Left hindlimb (tissue), 1 donor: ENCODE measurements at places on chromosomes 4 and X.

DNA sequence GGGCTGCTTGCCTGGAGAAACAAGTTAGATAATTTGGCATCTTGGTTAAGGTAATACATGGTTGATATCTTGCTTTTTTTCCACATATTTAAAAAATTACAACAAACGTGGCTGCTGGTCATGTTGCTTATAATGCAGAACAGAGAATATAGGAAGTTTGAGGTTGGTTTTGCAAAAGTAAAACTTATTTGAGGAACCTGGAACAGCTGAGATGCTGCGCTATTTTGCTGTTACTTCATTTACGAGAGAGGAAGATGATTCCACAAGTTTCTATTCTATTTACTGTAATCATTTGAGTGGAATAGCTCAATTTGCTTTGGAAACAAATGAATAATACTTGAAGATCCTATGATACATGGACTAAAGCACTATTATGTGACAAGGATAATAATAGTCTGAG, 118.9 kb downstream of the TMA16 start:
- DNase-seq, result no peak

DNA sequence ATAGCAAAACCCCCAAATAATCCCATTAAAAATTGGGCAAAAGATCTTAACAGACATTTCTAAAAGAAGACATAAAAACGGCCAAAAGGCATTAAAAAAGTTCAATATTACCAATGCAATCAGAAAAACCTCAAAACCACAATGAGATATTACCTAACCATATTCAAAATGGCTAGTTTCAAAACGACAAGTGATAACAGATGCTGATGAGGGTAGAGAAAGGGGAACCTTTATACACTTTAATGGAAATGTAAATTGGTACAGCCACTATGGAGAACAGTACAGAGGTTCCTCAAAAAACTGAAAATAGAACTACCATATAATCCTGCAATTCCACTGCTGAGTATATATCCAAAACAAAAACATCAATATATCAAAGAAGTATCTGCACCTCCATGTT, 6.2 kb downstream of the AADAT start:
- no peak for DNase-seq

DNA sequence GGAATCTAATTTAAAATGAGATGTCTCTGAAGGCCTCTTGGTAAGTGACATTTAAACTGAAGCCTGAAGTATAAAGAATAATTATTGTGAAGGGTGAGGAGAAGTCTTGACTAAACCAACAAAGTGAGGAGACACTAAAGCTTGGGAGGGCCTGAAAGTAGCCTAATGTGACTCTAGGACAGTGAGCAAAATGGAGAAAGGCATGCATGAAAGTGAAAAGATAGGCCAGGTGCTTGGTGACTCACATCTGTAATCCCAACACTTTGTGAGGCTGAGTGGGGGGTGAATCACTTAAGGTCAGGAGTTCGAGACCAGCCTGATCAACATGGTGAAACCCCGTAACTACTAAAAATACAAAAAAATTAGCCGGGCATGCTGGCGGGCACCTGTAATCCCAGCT, 46.9 kb upstream of the SMARCAD1 start:
- no peak for DNase-seq

DNA sequence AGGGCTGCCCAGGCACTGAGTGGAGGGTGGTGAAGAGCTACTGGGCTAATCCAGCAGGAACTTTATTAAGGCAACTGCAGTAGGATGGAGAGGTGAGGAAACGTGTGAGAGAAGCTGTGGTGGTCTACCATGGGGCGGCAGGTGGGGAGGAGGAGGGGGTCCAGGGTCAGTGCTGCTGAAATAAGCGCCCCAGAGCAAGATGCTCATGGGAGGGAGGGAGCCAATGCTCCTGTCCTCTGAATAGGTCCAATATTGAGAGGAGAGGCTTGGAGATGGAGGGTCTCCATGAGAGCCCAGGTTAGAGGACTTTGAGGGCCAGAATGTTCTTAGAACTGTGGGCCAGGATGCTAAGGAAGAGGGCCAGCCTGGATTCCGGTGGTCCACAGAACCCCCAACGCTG, 35.2 kb downstream of the EVC start:
- no peak for DNase-seq

- peak; percentile 67 for DNase-seq
Measured at GRCh38 chrX:47283015-47283771, 50.4 kb downstream of the USP11 start.

- no peak for DNase-seq
Measured at GRCh38 chr4:182163180-182163579, 80.0 kb upstream of the TENM3 start.

DNA sequence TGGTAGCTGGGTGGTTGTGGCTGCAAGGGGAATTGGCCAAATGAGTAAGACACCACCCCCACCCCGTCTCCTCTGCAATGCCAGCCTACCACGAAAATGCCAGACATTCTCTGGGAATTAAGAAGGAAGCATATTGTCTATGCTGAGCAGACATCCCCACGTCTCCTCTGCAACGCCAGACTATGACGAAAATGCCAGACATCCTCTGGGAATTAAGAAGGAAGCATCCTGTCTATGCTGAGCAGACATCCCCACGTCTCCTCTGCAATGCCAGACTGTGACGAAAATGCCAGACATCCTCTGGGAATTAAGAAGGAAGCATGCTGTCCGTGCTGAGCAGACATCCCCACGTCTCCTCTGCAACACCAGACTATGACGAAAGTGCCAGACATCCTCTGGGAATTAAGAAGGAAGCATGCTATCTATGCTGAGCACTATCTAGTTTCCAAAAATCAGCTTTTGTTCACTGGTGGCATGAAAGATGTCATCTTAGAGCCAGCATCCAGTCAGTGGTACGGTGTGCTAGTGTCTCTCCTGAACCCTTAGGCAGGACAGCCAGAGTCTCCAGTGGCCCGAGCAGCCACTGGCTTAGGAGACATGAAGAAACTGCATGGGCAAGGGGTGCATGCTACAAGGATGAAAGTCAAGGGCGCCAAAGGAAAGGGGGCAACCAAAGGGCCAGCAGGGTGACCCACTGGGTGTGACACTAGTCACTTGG, 339.8 kb upstream of the FRG1 start:
- no peak for DNase-seq

GRCh38 chr4:83216959-83217683, 67.5 kb downstream of the COQ2 start:
- no peak for DNase-seq

- no peak for DNase-seq
Measured at GRCh38 chr4:174629265-174629664, 107.0 kb upstream of the HPGD start.

- DNase-seq, result no peak
Measured at GRCh38 chr4:123598331-123598730, 201.7 kb downstream of the SPRY1 start.

GRCh38 chr4:93865650-93866049, 37.1 kb downstream of the ATOH1 start:
- no peak for DNase-seq

GRCh38 chr4:110371016-110371770, 104.8 kb upstream of the ENPEP start:
- DNase-seq, result no peak

- DNase-seq, result no peak
Measured at GRCh38 chrX:48180811-48181210, 15.8 kb downstream of the SSX5 start.

- DNase-seq, result no peak
Measured at GRCh38 chrX:124940531-124940930, 379.1 kb upstream of the TEX13C start.

DNA sequence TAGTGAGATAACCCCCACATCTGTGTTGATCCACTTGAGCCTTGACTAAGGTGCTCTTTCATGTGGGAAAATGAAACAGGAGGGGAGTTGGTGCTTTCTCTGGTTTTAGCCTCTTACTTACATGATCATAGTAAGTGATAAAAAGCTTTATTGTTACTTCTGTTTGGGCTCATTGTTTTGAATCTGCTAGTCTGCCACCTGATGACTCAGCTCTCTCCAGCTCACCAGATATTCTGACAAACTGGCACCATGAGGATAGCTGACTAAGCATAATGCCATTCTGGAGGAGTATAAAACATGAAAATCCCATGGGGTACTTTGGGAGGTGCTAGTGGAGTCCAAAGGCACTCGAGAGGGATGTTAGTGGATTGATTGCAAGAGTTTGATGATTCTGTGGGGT, 824.0 kb downstream of the RAPGEF2 start:
- DNase-seq, result no peak

DNA sequence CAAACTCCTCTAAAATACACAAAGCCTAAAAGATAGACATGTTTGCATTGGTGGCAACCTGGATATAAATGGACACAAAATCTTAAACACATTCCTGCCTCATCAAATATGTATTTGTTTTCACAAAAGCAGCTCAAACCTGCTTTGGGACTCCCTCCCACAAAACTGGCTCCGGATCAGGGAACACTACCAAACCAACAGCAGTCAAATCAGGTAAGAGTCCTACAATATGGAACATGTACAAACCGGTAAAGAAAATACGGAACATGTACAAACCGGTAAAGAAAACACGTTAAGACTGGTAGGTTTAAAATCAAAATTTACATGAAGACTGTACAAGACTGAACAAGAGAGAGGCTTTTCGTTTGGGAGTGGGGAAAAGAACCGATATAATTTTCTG, 4.3 kb downstream of the AMTN start:
- DNase-seq, result no peak

DNA sequence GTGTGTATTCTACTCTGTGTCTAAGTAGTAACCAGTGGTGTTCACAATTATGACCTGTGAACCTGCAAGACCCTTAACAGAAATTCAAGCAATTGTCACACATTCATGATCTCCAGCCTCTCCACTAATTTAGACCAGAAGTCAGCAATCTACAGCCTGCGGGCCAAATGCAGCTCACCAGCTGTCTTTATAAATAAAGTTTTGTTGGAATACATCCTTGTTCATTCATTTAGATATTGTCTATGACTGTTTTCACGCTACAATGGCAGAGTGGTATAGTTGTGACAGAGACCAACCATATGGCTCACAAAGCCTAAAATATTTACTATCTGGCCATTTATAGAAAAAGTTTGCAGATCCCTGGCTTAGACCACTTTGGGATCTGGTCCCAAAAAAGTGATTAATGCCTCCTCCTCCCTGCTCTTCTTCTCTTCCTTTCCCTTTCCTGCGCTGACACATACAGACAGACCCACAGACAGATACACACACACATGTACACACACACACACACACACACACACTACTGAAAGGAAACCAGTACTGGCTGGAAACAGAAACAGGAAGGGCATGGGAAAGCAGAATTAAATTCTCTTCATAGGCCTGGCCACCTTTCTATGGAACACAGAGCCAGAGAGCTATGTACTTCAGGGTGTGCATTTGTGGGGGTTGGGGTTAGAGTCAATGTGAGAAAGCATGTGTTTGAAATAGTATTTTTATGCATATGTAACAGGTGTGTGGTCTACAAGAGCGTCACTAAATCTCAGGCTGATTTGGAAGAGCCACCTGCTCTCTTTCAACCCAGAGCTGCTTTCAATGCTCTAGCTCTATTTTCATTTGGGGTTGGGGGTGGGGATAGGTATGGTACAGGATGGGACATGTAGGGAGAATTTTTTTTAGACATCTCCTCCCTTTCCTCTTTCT, 49.7 kb upstream of the TMEM164 start:
- DNase-seq, result no peak

DNA sequence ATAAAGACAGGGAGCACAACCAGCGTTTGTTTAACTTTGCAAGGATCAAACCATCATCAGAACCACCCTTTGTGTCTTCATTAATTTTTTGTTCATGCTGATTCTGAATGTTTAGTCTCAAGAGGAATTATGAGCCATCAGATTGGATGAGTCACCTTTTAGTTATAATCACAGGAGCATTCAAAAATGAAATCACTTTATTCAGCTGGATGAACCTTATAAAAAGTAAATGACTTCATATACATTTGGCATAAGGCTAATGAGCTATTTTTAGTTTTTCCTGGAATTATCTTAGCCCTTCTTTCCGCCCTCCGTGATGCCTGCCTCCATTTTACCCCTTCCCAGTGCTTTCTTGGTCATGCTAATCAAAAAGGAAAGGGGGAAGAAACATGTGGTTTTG, 103.6 kb downstream of the SORBS2 start:
- DNase-seq, result no peak

- DNase-seq, result no peak
Measured at GRCh38 chrX:119895843-119896326, at the start of gene AKAP14. Gene AKAP14 (plus strand): TSS chrX:119895893. CDS start chrX:119903224, 7,331 bp downstream.

GRCh38 chr4:23934915-23935314, 45.1 kb upstream of the PPARGC1A start:
- peak; percentile 81 for DNase-seq

- DNase-seq, result no peak
Measured at GRCh38 chr4:44777115-44777514, 50.8 kb upstream of the GNPDA2 start.

GRCh38 chrX:68693481-68694434, 46.3 kb downstream of the STARD8 start:
- DNase-seq, result peak; percentile 85

GRCh38 chr4:124133753-124134152, 578.8 kb downstream of the ANKRD50 start:
- no peak for DNase-seq

DNA sequence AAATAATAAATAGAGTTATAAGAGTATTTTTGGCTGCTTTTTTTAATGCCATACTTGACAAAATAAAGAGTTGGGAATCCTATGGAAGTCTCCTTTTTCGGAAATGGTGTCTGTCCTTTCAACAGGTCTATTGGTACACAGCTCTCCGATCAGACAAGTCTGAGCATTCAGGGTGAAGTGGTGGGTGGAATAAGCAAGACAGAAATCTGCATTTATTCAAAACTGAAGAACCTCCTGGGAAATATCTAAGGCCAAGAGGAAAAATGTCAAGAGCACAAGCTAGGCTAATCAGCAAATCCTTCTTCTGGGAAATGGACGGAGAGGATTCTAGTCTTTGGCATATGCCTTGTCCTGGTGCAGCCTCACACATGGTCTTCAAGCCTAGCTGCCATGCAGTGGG, 309.0 kb downstream of the CENPC start:
- DNase-seq, result no peak

DNA sequence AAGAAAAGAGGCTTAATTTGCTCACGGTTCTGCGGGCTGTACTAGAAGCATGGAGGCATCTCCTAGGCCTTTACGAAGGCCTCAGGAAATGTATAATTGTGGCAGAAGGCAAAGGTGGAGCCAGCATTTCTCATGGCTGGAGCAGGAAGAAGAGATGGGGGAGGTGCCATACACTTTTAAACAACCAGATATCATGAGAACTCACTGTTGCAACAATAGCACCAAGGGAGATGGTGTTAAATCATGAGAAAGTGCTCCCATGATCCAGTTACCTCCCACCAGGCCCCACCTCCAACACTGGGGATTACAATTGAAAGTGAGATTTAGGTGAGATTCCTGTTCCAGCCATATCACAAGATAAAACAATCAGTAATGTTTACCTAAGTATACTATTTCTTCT, 45.5 kb downstream of the MTHFD2L start:
- no peak for DNase-seq

- DNase-seq, result no peak
Measured at GRCh38 chr4:154361450-154361849, 130.1 kb downstream of the DCHS2 start.

- no peak for DNase-seq
Measured at GRCh38 chr4:135050086-135050717, 848.6 kb upstream of the PABPC4L start.

- DNase-seq, result no peak
Measured at GRCh38 chr4:47002580-47002979, 9.2 kb upstream of the GABRA4 start.

- no peak for DNase-seq
Measured at GRCh38 chrX:65976161-65976560, 63.7 kb downstream of the VSIG4 start.

GRCh38 chr4:42609051-42609450, 47.9 kb downstream of the ATP8A1 start:
- DNase-seq, result no peak
